ENCODE measurements at places on chromosomes 5 and 9. TPM values are rescaled to one million over a fixed set of nuclear protein-coding genes. Genes with fewer than 3 reads are reported as not detected.

DNA sequence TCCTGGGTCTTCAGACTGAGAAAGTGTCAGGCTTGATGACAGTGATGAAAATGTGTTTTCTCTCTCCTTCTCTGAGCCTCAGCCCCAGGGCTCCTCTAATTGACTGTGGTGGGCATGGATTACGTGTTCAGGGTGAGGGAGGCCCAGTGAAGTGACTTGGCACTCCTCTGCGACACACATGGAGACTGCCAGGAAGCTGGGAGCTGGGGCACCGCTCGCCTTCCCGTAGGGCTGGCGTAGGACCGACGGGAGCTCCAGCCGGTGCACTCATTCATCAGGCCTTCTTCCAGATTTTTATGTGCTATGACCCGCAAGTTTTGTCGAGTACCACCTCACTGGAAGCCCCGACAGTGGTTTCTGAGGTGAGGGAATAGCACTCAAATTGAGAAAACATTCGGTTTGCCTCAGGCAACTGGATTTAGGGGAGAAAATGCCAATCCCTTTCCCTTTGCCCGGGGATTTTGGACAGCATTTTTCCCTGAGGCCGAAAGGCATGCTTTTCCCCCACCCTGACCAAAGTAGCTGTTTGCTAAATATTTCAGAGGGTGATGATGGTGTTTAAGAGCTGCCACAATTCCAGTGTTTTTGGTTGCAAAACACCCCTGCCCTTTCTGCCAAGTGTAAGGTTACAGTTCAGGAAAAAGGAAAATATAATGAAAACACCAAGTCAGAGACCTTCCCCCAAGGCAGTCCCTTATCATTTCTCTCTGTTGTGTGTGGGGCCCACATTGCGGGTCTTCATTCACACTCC, 83.7 kb downstream of the PCSK5 start:
- DNase-seq: peak; percentile 25

DNA sequence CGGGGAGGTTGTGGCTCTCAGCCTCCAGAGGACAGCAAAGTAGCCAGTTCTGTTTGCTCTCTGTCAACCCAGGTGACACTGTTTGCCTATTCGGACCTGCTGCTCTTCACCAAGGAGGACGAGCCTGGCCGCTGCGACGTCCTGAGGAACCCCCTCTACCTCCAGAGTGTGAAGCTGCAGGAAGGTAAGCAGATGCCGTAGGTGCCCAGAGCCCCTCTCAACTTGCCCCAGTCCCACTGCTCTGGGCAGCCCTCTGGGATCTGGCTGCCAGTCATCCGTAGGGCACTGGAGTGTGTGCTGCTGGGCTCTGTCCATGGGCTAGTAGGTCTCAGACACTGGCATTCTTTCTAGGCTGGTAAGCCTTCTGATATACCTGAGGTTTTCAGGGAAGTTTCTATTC, 59.3 kb downstream of the RGS3 start:
- DNase-seq: no peak

DNA sequence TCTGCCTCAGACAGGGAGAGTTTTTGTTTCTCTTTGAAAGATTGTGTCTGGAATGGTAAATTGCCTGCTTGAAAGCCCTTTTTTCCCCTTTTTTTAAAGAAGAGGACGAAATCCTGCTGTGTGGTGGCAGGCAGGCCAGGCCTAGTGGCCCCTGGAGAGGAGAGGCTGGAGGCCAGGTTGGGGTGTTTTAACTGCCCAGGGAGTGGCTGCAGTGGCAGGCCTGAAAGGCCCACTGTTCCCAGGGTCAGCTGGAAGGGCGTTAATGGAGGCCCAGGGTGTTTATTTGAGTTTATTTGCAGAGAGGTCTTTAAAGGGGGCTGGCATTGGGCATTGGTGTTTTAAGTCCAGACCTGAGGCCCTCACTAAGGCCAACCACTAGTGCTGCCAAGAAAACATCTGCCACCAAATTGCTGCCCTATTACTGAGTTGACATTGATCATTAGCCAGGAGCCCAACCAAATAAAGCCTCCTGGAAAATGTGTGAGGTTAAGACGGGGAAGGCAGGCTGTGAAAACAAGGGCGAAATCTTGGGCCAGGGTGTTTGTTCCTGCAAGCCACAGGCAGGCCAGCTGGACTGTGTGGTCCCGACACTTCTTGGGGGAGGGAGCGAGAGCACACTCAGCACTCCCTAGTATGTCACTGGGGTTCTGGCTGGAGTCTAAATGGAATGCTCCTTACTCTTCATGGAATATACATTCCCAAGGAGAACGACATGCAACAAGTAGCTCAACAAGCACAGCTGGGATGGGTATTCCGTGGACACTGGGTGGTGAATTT, 5.0 kb downstream of the JADE2 start:
- no peak for DNase-seq

- DNase-seq: no peak
These were observed 101.2 kb downstream of the SLC28A3 start for GRCh38 chr9:84239343-84239742.

DNA sequence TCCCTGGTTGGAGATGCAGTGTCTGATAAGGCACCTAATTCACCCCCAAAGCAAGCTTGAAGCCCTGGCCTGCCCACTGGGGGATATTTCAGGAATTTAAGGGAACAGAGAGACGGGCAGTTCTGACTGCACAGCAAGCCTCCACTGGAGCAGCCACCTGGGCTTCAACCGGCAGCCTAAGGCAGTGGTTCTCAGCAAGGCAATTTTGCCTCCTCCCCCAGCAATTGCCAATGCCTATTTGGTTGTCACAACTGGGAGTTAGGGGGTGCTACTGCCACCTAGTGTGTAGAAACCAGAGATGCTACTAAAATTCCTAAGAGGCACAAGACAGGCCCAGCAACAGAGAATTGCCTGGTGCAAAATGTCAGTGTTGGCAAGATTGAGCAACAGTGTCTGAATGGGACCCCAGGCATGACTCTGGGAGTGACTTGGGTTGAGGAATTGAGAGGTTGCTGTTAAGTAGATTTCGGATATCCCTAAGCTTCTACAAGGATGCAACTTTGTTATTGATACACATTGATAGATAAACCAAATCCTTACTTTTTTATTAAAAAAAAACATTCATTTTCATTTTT, 58.7 kb upstream of the CTSL start:
- DNase-seq: no peak

PCDHGA6 gene
- 0.71 TPM for total RNA-seq

DNA sequence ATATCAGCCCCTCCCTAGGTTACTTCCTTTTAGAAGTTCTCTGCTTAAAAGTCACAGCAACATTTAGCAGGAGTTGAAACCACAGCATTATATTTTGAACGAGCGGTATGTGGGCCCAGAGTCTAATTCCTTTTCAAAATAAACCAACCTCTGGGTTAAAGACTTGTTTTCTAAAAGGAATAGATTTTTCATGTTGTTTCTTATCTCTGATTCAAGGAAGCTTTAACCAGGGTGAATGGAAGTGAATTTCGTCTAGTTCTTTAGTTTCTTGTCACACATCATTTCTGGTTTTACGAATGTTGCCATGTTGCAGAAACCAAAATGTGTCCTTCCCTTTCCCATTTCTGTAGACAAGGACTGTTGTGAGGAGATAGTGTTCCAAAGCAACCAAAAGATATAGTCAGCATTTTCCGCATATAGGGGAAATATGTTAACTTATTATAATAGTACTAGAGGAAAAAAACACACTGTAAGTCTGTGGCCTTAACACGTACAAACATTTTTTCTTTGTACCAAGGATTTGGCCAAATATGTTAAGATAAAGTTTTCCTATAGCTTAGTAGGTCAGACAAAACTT, 142.4 kb downstream of the PCSK5 start:
- DNase-seq: no peak

CTXN3 gene
- total RNA-seq: not detected

SLC23A1 gene
- total RNA-seq: 2.8 TPM

DNA sequence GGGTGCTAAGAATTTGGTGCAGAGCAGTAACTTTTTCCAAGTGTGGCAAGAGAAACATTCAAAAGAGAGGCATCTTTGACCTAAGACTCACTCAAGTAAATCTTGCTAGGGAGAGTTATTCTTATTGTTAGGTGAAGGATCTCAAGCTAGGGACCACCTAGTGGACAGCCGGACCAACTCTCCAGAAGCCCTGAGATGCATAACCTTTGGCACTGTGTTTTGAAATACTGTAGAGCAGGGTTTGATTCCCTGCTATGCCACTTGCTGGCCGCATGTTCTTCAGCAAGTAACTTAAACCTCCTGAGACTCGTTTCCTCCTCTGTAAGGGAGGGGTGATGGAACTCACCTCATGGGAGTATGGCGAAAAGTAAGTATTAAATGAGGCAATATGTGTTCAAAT, 336.1 kb upstream of the ADAMTSL1 start:
- DNase-seq: no peak

ZFR gene
- total RNA-seq: 61.1 TPM

DNA sequence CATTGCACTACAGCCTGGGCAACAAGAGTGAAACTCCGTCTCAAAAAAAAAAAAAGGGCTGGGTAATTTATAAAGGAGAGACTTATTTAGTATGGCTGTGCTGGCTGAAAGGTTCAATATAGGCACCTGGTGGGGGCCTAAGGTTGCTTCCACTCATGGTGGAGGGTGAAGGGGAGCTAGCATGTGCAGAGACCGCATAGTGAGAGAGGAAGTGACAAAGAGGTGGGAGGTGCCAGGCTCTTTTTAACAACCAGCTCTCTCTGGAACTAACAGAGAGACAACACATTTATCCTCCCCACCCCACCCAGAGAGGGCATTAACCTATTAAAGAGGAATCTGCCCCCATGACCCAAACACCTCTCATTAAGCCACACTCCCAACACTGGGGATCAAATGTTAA, 28.9 kb upstream of the SERINC5 start:
- no peak for DNase-seq

- no peak for DNase-seq
These were observed 140.5 kb downstream of the SNX18 start for GRCh38 chr5:54658010-54658409.

DNA sequence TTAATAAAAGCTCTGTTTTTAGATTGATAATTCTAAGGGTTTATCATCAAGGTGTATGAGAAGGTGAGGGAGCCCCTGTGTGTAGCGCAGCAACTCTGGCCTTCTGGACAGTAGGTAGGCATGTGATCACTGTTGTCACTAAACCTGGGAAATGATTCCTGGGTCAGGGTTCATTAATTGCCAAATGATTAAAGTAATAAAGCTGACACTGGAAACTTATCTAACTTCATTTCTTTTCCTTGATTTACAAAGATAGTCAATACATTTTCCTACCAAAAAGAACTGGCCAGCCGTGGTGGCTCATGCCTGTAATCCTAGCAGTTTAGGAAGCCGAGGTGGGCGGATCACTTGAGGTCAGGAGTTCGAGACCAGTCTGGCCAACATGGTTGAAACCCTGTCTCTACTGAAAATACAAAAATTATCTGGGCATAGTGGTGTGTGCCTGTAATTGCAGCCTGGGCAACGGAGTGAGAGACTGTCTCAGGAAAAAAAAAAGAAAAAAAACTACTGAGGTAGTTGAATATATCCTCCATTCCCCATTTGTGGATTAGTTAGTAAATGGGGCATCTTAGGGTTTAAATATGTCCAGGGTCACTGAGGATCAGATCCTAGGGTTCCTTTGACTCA, 2.4 kb downstream of the EHMT1 start:
- DNase-seq: no peak

EIF4E1B gene
- not detected for total RNA-seq

DNA sequence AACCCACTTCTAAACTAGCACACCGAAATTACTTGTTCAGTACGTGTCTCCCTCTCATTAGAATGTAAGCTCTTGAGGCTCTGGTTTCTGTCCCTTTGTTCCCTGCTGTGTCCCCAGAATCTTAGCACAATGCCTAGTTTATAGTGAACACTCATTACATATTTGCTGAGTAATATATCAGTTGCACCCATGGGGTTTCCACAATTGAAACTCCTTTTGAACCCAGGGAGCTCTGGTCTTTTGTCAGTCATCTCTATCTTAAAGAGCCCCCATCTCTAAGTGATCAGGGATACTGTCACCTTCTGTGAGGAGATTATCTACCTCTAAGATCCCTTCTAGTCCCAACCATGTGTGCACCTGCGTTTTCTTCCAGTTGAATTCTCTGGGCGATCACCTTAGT, 12.8 kb downstream of the CAMK4 start:
- DNase-seq: no peak

- DNase-seq: no peak
These were observed 3.9 kb upstream of the TAL2 start for GRCh38 chr9:105658351-105658750.

FRRS1L gene
- total RNA-seq: not detected

FOXD4L5 gene
- total RNA-seq: 0.59 TPM

- DNase-seq: no peak
These were observed 11.1 kb downstream of the CNTFR start for GRCh38 chr9:34578241-34579103.

DNA sequence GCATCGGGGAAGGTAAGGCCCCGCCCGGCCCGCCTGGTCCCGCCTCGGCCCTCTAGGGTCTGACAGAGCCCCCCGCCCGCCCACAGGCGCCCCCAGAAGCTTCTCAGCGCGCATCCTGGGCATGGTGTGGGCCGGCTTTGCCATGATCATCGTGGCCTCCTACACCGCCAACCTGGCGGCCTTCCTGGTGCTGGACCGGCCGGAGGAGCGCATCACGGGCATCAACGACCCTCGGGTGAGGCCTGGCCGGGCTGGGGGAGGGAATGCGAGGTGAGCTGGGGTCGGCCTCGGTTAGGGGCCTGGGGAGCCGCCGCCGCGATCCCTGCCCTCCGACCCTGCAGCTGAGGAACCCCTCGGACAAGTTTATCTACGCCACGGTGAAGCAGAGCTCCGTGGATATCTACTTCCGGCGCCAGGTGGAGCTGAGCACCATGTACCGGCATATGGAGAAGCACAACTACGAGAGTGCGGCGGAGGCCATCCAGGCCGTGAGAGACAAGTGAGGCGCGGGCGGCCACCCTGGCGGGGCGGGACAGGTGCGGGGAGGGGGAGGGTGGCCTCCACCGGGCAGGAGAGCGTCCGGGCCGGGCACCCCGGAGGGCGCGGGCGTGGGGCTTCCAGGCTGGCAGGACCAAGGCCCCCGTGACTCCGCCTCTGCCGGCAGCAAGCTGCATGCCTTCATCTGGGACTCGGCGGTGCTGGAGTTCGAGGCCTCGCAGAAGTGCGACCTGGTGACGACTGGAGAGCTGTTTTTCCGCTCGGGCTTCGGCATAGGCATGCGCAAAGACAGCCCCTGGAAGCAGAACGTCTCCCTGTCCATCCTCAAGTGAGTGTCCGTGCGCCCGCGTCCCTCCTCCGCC, 7.1 kb downstream of the LRRC26 start:
- DNase-seq: no peak

DNA sequence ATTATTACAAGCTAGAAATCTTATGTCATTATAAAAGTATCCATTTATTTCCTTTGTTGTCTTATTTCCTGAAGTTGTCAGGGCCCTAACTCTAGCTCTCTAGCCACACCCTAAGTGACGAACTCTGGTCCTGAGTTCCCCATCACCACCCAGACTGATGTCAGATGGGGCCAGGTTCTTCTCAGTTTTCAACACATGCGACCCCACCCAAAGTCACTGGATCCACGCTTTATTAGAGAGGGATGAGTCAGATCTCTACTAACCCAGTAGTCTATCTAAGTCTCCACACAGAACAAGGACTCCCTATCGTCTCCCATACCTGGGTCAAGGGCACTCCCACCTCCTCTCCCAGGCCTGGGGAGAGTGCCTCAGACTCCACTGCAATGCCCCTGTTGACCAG, 6.8 kb upstream of the FEM1C start:
- DNase-seq: no peak

C6 gene
- not detected for total RNA-seq

TAS2R1 gene
- total RNA-seq: not detected
